Midbrain (tissue), 1 donor: ENCODE measurements at places on chromosomes 16 and 17.

DNA sequence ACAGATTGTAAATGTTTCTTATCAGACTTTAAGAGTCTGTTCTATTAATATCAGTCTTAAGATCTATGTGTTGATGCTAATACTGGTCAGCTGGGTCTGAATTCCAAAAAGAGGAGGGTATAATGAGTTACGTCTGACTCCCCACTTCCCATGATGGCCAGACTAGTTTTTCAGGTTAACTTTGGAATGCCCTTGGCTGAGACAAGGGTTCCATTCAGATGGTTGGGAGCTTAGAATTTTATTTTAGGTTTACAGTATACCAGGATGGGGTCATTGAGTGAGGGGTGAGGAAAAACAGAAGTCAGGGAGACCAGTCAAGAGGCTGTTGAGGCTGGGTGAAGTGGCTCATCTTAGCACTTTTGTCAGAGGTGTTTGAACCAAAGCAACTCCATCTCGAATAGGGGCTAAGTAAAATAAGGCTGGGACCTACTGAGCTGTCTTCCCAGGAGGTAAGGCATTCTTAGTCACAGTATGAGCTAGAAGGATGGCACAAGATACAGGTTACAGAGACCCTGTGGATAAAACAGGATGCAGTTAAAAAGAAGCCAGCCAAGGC is 2.9 kb upstream of the TMEM231 start:
- DNase-seq = no peak

- DNase-seq = no peak
Measured at GRCh38 chr17:75561927-75562603, 25.5 kb upstream of the MYO15B start.

- no peak for DNase-seq
Measured at GRCh38 chr16:7505495-7505894, 172.8 kb downstream of the RBFOX1 start.

DNA sequence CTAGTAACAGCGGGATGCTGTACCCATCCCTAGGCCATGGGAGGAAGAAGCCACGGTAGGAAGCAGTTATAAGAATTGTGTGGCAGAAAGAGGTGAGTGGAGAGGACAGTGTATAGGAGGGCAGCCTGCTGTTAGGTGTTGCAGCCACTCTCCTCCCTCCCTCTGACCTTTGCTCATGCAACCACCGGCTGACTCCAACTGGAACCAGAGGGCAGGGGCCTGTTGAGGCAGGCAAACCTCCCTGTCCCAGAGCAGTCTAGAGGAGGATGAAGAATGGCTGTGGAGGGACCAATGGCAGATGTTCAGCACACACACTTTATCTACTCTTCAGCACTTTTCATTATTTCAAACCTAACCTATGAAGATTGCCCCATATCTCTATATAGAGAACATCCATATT is 2.2 kb downstream of the TXNL4B start:
- DNase-seq = no peak

GRCh38 chr16:80899809-80900592 is 95.6 kb upstream of the CDYL2 start:
- DNase-seq = peak; percentile 51

GRCh38 chr17:76789235-76789788 is 51.4 kb downstream of the MFSD11 start:
- no peak for DNase-seq

GRCh38 chr16:76297941-76298340 is 20.7 kb downstream of the CNTNAP4 start:
- DNase-seq = no peak
